ENCODE measurements at places on chromosomes 5 and 9.

GRCh38 chr5:14164164-14165163 is 21.3 kb downstream of the TRIO start:
- DNase-seq: no peak

DNA sequence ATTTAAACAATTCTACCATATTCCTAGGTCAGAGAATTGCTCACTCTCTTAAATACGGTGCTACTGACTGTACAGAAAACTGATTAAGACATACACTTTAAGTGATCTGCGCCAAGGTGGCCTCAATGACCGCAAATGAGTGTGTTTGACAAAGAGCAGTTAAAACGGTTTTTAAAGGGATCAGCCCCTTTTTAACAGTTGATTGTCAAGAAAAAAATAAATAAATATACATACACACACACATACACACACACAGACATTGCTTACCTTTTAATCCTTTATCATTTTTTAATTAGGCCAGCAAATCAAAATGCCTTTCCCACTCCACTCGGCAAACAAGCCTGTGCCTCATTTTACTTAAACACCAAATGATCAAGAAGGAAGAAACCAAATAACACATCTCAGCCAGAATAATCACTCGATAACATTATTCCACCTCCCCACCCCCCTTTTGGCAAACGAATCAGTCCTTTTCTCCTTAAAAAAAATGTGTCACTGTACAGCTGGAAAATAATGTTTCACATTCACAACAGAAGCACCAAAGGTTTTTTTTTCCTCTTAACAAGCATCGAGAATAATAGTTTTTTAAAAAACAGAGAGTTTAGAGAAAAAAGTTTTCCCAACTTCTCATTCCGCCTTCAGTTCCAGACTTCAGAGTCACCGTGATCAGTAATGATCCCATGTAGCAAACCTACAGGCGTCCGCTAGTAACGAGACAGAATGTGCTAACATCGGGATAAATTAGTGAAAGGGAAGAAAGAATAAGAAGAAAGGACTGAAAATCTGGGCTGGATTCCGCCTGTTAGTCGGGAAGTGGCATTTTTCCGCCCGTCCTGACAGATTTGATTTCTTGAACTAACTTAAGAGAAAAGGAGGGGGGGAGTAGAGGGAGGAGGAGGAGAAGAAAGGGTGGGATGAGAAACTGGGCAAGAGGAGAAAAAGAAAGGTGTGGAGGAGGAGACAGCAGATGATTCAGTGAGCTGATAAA is at the start of gene ZNF608:
Gene ZNF608, minus strand, starts transcription at position 712 of the 988 bp plus-strand sequence. CDS start 1,650 bp downstream, outside the sequence.
- no peak for DNase-seq

DNA sequence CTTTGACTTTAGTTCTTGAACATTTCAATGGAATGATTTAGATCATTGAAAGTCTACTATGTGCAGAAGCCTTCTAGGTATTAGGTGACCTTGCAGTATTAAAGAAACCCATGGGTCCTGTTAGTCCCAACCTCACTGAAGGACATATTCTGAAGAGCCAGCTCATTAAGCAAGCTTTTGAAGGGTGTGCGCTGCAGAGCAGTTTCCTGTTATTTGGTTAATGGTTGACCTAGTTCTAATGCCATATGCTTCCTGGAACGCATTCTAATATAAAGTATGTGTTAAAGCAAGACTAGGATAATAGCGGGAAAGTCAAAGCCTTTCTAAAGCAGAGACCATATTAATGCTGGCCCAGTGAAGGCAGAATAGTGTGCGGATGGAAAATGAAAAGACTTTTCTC is 20.1 kb downstream of the ZNF462 start:
- DNase-seq: no peak

DNA sequence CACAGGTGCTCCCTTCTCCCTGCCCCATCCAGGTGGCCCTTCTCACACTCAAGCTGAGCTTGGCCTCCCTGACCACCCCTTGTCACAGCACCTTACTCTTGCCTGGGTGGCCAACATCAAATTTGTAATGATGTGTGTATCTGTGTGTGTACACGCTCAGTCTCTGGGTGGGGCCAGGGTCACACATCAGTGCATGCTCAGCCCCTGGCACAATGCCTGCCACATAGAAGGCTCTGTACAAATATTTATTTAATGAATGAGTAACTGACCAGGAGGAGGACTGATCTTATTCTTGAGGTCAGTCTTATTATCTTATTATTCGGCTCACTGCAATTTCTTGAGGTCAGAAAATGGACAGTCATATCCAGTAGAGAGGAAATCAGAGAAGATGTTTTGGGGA is 41.3 kb upstream of the HAND1 start:
- DNase-seq: no peak

DNA sequence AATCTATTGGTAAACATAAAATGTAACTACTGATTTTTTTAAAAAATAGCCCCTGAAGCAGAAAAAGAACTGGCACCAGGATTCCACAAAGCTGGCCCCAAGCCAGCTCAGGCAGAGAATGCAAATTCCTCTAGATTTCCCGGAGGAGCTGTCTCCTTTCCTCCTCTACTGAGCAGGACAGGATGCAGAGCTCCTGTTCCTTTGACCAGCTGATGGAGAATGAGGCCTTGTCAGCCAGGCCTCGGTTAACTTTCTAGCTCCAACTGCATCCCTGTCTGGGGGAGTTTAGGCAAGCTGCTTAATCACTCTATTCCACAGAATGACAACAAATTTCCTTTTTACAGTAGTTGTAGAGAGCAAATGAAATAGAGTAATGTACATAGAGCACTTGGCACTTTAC is 155.5 kb downstream of the GNAQ start:
- DNase-seq: no peak

GRCh38 chr5:113281194-113281593 is 153.6 kb downstream of the TSSK1B start:
- no peak for DNase-seq

- DNase-seq: no peak
Observed at GRCh38 chr5:170488570-170488969, 15.2 kb upstream of the KCNIP1 start.

DNA sequence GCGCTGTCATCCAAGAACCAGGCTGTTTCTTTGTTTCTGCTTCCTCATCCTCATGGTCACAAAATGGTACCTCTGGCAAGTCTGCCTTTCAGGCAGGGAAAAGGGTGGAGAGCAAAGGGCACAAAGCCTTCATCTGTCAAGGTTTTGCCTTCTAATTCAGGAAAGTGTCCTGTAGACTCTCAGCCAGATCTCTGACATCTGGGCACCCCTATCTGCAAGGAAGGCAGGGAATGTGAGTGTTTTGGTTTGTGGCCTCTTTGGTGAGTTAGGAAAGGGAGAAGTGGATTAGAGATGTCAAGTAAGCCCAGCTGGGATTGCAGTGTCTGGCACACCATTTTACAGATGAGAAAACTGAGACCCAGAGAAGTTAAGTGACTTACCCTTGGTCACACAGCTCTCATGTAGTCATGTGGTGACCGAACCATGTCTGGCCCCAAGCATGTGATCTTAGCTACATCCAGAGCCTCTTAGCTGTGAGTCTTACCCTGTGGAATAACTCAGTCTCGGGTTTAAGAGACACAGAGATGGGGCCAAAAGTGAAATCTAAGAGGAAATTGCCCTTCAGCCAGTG is 115.6 kb upstream of the SAP30L start:
- no peak for DNase-seq

GRCh38 chr5:177453852-177454396 is 7.3 kb downstream of the PRR7 start:
- DNase-seq: no peak

DNA sequence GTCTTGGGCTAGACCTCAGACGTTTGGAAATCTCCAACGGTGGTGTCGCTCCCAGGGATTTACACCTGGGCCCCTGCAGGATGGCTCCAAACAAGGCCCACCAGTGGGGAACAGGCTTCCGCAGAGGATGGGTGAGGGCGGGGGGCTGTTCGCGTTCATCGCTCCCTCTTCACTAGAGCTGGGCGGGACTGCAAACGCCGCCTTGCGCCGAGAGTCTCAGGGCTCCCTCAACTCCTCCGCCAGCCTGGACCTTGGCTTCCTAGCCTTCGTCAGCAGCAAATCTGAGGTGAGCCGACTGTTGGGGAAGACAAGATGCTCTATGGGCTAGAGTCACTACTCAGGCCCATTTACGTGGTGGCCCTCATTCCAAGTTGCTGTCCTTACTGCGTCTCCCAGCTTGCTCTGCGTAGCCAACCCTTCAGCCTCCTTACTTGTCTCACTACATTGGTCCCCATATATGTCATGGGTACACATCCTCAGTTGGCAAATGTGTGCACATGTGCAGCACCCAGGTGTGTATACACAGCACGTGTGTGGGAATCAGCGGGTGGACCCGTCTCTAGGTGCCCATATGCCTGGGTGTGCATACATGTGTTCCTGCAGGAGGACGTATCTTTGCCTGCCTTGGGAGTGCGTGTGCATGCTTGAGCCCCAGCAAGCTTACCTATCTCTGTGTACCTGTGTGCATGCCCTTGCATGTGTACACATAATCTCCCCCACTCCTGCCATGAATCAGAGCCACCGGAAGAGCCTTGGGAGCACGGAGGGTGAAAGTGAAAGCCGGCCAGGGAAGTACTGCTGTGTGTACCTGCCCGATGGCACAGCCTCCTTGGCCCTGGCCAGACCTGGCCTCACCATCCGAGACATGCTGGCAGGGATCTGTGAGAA is 10.5 kb downstream of the RGS14 start:
- DNase-seq: no peak

- DNase-seq: no peak
Observed at GRCh38 chr9:92950359-92950955, 3.1 kb downstream of the FGD3 start.

GRCh38 chr5:112124788-112125187 is 294.3 kb downstream of the EPB41L4A start:
- no peak for DNase-seq

GRCh38 chr9:21559402-21560280 is 77.5 kb upstream of the IFNE start:
- DNase-seq: peak; percentile 14

All from stimulated activated CD8-positive, alpha-beta memory T cell treated with anti-CD3 and anti-CD28 coated beads, Interleukin-15, amount 100 ng/mL, for 48 hours (primary cell).